Brain pericyte (primary cell): ENCODE measurements at places on chromosomes 12 and 14.

DNA sequence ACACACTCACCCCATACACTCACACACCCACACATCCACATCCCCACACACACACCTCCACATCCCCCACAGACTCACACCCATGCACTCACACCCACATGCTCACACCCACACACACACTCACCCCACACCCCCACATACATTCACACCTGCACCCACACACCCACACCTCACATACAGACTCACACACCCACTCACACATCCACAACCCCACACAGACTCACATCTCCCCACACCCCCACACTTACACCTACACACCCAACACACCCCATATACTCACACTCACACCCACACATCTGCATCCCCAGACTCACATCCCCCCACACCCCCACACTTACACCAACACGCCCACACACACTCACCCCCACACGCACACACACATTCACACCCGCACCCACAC, 171.8 kb downstream of the GLT1D1 start:
- no peak for DNase-seq

DNA sequence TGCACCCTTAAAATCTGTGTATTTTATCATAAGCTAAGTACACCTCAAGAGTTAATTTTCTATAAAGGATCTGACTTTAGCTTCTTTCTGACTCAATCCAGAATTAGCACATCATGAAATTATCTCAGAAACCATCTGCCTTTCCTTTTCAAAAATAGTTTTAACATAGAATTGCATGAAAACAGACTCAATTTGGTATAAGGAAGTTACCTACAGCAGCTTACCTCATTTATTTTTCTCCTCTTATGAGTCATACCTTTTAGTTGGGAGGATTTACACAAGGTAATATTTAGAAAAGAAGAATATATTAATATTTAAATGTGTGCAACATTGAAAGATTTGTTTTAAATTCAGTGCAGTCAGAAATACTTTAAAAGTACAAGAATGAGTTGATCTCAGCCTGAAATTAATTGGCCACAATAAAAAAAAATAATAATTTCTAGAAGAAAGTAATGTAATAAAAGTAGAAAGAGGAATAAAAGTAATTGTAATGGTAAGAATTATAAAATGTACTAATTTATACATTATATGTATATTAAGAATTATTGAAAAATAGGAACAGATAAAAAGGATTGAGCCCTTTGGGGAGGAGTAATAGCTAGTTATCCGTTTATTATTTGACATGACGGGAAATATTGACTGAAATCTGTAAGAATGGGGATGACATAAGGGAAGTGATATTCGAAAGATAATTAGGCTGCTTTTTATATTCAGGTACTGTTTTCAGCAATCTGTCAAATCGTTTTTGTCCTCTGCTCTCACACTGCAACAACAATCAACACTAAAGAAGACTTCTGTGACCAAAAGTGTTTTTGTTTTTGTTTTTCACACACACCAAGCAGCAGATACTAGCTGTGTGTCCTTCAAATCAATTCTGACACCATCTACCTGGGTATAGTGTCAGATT, 20.5 kb downstream of the ADAM21 start:
- no peak for DNase-seq

DNA sequence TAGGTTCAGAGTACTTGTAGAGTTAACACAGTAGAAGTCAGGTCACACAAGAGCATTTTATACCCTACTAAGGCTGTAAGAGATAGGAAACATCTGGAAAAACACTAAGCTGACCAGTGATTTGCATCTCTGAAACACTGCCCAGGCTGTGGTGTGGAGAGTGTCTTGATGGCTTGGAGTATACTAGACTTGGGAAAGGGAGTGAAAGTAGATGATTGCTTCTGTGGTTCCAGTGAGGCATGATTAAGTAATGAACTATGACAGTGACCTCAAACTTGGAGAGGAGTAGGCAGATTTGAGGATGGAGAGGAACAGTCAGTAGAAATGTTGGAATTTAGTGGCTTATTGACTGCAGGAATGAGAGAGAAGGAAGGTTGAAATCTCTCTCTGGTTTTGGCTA, 201.2 kb downstream of the FLRT2 start:
- DNase-seq = no peak

DNA sequence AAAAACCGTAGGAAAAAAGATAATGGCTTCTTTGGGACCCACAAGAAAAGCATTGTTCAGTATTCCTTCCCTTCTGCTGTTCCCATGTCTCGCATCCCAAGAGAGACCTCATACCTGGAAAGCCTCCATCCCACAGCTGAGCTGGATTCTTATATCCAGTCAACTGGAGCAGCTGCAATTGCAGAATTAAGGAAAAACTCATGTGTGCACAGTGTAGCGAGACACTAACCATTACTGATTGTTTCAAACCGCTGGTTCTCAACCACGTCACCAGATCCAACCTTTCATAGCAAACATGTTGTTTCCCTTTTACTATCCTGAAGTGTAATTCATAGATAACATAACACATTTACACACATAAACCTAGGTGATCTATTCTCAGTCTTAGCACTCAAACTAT, 5.5 kb upstream of the RNASE10 start:
- no peak for DNase-seq

- no peak for DNase-seq
Measured at GRCh38 chr12:81888961-81889360, 129.8 kb upstream of the PPFIA2 start.
